ENCODE measurements at places on chromosomes 4 and X.

DNA sequence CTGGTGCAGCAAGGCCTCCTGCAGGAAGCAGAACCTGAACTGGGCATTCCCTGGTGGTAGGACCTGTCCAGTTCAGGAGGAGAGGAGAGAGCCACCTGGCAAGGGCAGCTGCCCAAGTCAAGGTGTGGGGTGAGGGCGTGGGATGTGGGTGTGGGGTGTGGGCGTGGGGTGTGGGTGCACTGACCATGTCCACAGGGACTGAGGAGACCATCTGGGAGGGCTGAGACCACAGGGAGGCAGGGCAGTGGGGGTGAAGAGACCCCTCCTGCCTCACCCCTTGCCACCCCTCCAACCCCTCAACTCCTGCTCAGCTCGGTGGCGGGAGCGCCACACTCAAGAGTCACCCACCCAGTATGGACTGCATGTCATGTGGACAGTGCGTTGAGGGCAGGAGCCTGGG, 117.9 kb downstream of the CPZ start:
- no peak for DNase-seq

DNA sequence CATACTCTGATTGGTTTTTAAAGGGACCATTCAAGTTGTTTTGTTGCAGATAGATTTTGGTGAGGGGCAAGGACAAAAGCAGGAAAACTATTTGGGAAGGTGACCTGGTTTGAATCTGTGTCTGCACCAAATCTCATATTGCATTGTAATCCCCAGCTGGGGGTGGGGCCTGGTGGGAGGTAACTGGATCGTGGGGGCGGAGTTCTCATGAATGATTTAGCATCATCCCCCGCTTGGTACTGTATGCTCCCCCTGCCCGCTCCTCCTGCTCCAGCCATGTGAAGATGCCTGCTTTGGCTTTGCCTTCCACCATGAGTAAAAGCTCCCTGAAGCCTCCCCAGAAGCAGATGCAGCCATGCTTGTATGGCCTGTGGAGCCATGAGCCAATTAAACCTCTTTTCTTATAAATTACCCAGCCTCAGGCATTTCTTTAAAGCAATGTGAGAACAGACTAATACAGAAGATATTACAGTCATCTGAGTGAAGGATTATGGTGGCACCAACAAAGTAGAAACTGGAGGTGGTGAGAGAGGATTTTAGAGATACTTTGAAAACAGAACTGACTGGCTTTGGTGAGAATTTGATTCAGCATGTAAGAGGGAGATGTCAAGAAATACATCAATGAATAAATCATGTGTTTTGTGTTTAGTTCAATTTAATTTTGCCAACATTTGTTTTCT, 14.4 kb downstream of the IL21 start:
- no peak for DNase-seq

DNA sequence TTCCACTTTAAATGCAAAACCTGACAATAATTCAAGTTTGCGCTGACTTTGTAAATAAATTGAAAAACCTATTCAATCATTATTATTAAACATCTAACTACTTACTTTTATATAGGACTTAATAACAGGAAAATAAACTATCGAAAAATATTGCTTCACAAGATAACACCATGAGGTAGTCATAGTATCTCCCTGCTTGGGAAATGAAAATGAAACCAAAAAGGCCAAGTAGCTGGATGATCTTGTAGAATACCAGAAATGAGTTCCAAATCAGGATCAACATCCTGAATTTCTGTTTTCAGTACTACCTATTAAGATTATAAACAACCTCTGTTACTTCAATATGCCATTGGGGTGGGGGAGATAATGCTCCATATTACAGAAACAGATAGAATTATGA, 58.9 kb downstream of the CHIC2 start:
- DNase-seq: no peak

DNA sequence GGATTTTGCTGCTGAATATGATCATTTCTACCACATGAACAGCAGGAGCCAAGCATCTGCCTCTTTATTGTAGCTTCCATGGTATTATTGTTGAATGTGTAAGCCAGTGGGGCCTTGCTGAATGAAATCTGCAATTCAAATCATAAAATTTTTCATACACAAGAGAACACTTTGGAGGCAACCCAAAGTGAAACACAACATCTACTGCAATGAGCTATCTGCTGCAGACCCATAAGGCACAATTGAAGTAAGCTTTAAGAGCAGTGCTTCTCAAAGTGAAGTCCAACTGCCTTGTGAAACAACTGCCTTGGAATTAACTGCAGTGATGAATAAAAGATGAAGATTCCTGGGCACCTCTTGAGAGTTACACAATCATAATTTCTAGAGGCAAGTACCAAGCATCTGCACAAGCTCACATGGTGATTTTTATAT, 626.3 kb upstream of the INTU start:
- no peak for DNase-seq

DNA sequence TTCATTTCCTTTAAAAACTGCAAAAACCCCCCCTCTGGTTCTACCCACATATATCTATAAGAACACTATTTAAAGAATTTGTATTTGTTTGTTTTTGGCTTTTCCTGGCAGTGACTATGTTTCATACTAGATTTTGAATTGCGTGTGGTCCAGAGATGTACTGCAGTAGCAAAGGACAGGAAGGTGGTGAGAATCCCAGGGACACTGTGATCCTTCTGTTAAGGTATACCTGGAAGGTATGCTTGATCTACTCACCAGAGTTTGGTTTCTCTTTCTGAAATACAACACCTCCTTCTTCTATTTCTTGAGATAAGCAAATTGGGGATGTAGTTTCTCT, 129.6 kb upstream of the RASGEF1B start:
- DNase-seq: no peak
